Cardiac fibroblast (primary cell): ENCODE measurements at places on chromosomes 12 and 14.

- no peak for DNase-seq
Measured at GRCh38 chr12:107560899-107561285, 124.7 kb upstream of the PWP1 start.

DNA sequence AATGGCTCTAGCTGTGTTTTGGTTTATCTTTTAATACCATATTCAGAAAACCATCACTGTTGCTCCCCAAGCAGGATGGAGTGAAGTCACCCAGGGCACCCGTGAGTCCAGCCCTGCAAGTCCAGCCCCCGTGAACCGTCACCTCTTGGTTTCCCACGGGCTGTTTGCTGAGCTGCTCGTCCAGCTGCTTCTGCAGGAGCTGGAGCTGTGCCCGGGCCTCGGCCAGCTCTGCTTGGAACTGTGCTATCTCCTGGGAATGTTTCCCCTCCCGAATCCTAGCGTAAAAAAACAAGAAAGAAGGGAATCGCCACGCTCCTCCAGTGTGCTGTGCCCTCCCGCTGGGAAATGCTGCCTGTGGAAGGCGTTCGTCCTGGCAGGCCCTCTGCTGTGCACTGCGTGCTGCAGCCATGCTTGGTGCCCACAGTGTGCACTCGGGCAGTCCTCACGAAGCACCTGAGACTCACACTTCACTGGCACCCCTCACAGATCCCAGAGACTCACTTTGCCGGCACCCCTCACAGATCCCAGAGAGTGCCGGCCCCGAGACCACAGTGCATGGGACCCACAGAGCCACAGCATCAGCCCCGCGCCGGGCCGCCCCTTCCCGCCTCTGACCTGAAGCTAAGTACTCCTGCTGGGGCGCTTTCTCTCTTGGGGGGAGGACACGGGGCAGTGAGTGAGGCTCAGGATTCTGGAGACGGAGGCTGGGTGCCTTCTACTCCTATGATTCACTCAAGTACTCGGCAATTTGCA, 15.4 kb upstream of the ANKLE2 start:
- DNase-seq: peak; percentile 93

DNA sequence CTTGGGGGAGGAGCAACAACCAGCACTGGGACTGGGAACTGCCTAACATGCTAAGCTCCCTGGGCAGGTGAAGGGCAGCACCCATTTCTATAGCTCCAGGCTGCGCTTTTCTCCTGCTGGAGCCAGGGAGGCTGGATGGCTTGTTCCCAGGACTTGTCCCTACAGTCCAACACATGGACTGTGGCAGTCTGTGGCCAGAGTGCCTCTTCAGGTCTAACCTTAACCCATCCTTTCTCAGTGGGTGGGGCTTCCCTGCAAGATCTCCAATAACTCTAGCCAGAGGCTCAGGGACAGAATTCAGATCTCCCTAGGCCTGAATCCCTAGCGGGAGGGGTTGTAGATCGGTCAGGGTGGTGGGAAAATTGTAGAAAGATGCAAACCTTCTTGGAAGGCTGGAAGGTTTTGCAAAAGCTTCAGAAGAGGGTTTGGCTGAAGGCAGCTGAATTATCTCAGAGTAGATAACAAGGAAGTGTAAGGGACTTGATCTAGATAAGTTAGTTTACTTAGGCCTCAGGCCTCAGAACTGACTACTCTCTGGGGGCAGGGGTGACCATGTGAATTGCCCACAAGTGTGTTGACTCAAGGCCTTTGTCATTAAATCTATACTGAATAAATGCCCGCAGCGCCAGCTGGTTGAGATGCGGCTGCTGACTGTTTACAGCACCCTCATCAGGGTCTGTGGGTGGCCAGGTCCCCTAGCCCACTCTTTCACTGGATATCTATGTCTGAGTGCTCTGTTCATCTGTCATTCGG, 60.7 kb downstream of the SSPN start:
- DNase-seq: no peak

- DNase-seq: no peak
Measured at GRCh38 chr12:1929985-1930802, 11.7 kb upstream of the CACNA2D4 start.

GRCh38 chr12:100593490-100593889, 20.0 kb downstream of the GAS2L3 start:
- peak; percentile 56 for DNase-seq

DNA sequence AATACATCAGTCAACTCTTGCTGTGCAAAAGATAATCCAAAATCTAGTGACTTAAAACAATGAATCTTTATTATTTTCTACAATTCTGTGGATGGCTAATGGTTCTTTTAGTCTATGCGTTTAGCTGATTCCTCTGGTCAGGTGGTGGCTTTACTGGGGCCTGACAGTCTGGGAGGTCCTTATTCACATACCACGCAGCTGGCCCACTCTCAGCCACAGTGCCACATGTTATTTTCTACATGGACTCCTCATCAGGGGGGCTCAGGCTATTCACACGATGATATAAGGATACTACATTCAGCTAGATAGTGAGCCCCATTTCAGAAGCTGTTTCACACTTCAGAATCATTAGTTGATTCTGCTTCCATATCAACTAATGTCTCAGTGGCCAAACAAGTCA, 287.5 kb upstream of the MGAT4C start:
- no peak for DNase-seq

DNA sequence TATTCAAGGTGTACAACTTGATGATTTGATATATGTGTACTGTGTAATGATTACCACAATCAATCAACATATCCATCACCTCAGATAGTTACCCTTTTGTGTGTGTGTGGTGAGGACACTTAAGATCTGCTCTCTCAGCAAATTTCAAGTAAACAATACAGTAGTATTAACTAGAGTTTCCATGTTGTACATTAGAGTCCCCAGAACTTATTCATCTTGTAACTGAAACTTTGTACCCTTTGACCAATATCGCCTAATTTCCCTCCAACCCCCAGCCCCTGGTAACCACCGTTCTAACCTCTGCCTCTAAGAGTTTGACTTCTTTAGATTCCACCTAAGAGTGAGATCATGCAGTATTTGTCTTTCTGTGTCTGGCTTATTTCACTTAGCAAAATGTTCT, 12.1 kb downstream of the ADCK1 start:
- DNase-seq: no peak

GRCh38 chr14:97217111-97217885, 420.1 kb downstream of the VRK1 start:
- no peak for DNase-seq

DNA sequence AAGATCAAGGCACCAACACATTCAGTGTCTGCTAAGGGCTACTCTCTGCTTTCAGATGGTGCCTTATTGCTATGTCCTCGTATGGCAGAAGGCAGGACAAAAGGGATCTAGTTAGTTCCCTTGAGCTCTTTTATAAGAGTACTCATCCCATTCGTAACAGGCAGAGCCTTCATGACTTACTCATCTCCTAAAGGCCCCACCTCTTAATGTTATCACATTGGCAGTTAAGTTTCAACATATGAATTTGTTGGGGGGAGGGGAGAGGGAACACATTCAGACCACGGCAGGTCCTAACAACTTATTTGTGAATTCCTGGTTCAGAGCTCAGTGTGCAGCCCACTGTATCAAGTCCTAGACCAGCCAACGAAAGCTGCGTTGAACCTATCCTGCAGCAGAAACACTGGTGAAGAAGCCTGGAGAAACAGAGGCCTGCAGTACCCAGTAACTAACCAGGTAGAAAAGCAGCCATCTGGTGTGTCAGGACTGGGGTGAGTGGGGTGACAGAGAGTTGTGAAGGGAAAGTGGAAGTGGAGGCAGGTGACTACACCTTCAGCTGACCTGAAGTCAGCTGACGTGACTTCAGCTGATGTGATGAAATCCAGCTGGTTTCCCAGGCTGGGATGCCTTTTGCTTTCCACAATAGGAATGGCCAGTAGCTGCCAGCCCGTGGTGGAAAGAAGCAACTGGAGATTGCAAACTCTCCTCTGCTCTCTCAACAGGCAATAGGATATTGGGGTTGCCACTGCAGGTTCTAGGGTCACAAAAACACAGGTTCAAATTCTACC, 101.6 kb upstream of the PLXNC1 start:
- no peak for DNase-seq

GRCh38 chr12:70571705-70572268, 65.4 kb downstream of the PTPRB start:
- no peak for DNase-seq

DNA sequence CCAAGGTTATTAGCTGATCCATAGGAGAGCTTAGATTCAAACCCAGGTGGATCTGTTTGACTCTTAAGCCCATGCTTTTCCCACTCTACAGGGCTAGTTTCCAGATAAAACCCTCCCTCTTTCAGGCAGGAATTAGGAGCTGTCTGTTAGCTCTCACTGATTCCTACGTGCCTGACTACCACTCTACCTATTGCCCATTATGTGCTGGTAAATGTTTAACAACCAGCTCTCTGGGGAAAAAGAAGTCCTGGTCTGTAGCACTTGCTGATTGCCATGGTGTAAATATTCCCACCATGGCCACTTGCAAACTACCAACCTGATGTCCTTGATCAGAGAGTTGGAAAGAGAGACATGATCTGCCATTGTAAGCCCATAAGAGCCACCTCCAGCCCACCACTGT, 65.5 kb upstream of the BDKRB2 start:
- DNase-seq: no peak

- DNase-seq: no peak
Measured at GRCh38 chr14:95300697-95301526, 18.8 kb downstream of the CLMN start.

DNA sequence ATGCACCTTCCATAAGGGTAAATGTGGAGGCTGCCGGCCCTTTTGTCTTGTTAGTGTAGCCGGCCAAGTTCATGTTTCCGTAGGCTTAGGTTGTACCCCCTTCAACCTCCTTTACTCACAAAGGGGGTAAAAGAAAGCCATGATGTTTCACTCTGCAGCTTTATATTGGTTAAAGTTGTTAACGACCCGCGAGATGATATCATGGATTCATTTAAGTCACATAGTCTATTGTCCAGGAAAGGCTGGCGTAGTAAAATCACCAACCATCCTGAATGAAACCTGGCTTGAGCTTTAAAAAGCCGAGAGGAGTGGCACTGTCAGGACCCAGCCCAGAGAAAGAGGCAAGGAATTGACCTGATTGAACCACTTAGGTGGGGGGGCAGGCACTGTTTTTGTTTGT, 1.3 kb downstream of the UNG start:
- DNase-seq: no peak

DNA sequence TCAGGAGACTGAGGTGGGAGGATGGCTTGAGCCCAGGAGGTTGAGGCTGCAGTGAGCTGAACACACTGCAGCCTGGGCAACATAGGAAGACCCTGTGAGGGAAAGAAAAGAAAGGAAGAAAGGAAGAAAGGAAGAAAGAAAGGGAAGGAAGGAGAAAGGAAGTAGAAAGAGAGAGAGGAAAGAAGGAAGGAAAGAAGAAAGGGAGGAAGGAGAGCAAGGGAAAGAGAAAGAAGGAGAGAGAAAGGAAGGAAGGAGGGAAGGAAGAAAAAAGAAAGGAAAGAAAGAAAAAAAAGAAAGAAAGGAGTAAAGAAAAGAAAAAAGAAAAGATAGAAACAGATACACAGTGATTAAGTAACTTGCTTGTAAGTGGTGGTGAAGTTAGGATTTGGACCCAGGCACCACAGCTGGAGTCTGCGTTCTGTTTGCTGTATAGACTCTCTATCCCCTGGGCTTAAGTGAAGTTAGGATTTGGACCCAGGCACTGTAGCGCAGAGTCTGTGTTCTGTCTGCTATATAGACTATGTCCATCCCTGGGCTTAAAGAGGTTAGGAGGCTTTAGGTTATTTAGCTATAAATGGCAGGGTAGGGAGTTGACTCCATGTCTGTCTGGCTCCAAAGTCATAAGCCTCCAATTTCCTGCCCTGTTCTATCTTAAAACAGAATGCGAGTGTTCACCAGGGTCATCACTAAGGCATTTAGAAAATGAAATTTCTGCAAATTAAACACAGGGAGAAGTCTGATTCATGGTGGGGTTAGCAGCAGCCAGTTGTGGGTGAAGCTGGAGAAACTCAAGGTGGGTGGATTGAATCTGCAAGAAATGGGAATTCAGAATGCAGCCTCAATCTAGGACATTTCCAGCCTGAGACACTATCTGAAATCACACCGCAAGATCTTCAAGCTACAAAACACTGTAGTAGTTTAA, 13.3 kb upstream of the C12orf75 start:
- DNase-seq: no peak

GRCh38 chr12:20372326-20373096, 4.2 kb downstream of the PDE3A start:
- DNase-seq: no peak

DNA sequence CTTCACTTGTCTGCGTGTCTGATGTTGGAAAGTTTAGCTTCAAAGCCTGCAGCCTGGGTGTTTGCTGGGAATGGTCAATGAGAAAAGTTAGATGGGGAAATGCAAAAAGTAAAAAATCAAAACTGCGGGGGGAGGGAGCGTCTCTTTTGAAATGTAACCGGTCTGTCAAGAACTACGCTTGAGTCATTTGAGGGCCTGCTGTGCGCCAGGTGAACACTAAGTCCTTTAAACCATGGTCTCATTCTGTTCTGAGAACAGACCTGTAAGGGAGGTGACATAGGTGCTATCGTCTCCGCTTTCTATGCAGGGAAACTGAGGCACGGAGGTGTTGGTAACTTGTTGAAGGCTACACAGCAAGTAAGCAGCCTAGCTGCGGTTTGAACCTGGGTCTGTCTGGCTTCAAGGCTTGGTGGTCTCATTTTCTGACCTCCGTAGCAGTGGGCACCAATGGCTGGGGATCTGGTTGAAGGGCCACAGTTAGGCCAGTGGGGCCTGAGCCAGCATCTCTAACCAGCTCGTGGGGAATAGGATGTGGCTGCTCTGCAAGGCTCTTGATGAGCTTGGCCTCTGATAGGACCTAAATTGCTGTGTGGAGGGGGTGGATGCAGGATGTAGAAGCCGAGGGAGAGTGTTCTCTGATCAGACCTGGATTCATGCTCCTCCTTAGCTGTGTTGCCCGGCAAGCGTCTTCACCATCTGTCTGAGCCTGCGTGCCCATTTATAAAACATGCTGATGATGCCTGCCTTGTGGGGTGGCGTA, 41.5 kb downstream of the KCTD10 start:
- DNase-seq: no peak

DNA sequence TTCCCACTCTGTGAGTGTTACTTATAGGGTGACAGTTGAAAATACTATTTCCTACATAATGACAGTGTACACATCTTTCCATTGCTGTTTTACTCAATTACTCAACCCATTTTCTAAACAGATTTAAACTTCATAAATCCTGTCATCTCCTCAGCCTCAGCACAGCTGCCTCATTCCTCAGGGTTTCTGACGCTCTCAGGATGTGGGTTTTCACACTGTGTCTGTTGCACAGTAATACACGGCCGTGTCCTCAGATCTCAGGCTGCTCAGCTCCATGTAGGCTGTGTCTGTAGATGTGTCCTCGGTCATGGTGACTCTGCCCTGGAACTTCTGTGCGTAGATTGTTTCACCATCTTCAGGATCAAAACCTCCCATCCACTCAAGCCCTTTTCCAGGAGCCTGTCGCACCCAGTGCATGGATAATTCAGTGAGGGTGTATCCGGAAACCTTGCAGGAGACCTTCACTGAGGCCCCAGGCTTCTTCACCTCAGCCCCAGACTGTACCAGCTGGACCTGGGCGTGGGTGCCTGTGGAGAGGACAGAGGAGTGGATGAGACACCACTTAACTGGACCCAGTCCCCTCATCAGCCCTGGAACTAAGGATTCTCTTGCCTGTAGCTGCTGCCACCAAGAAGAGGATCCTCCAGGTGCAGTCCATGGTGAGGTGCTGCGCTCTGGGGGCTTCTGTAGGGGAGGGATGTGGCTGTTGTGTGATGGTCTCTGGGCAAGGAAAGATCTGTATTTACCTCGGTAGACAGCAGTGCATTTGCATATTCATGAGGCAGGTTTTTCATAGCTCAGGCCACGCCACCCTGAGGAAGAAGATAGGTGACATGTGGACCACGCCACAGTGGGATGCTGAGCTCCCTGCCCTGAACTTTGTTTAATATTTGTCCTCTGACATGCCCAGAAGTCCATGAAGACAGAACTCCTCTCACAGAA, 750.2 kb downstream of the TMEM121 start:
- no peak for DNase-seq
